ENCODE measurements at places on chromosomes 6 and 20. TPM values are rescaled to one million over a fixed set of nuclear protein-coding genes. Genes with fewer than 3 reads are reported as not detected.

DTD1 gene
- 49.4 TPM for total RNA-seq

TOP1 gene
- 79.7 TPM for total RNA-seq

CCN6 gene
- 0.60 TPM for total RNA-seq

SAPCD1 gene
- total RNA-seq: 4.2 TPM

TRIM15 gene
- not detected for total RNA-seq

RSPH9 gene
- 9.7 TPM for total RNA-seq

DNA sequence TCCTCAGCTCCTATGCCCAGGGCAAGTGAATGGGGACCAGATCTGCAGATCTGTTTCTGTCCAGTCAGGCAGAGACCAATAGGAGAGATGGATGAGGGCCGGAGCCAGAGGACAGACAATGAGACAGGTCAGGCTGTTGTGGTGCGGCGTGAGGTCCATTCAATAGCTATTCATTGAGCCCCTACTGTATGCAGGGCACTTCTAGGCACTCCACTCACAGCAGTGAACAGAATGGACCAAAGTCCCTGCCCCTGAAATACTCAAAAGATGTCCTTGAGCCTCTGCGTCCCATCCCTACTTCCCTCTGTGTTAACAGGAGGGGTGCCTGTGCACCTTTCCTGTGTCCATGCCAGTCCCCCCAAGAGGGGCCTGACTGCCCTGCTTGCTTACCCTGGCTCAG lies 8.5 kb upstream of the TULP1 start:
- no peak for ATAC-seq

GRCh38 chr6:117352466-117353081 lies 73.2 kb downstream of the ROS1 start:
- ATAC-seq: no peak

GRCh38 chr6:106161311-106161874 lies 75.3 kb downstream of the PRDM1 start:
- no peak for ATAC-seq

DNA sequence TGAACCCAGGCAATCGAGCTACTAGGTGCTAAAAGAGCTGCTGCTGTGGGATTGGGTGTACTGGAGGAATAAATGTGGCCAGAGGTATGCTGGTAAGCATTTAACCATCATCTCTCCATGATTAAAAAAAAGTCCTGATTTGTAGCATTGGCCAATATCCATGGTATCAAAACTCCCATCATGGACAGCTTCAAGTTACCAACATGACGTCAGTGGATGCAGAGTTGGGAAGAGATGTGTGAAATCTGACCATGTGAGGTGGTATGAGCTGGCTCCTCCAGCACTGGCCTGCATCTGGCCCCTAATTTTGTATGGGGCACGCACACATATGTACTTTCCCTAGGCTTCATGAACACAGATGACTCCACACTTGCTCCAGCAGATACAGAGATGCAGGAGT lies 11.7 kb downstream of the BPIFB4 start:
- ATAC-seq: no peak

DNA sequence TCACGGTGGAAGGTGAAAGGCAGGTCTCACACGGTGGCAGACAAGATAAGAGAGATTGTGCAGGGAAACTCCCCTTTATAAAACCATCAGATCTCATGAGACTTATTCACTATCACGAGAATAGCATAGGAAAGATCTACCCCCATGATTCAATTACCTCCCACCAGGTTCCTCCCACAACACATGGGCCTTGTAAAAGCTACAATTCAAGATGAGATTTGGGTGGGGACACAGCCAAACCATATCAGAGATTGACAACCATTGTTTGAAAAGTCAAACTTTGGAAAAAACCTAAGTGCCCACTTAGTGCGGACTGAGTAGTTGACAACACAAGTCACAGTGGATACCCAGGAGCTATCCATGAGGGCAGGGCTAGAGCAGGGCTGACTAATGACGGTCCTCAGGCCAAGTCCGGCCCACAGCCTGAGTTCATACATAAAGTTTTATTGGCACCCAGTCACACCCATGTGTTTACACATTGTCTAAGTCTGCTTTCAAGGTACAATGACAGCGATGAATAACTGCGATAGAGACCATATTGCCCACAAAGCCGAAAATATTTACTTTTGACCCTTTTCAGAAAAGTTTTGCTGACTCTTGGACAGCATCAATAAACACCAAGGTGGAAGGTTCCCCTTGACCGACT lies 33.8 kb upstream of the PMEPA1 start:
- no peak for ATAC-seq

DNA sequence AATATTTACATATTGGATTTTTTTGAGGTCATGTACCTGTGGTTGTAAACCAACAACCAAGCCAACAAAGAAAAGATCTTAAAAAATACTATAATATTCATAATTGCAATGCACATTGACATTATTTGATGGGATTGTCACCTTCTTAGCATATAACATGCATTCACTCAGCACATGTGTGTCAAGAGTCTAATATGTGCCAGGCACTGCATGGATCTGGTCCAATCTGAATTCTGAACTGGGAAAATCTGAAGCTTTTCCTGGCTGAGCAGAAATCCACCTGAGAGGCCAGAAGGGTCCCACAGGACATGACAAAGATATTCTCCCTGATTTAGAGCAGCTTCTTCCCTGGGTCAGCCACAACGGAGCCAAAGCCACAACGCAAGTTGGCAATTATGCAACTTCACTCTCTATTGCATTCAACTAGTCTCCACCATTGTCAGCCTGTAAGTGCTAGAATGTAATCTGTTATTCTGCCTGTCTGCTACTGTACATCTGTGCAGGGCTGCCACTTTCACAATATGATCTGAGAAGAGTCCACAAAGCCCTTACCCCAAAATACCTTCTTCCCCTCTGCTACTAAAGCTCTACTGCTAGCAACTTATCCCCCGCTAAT lies 17.0 kb upstream of the DDO start:
- ATAC-seq: no peak

GRCh38 chr6:112311950-112312547 lies 35.1 kb upstream of the RFPL4B start:
- ATAC-seq: no peak

DNA sequence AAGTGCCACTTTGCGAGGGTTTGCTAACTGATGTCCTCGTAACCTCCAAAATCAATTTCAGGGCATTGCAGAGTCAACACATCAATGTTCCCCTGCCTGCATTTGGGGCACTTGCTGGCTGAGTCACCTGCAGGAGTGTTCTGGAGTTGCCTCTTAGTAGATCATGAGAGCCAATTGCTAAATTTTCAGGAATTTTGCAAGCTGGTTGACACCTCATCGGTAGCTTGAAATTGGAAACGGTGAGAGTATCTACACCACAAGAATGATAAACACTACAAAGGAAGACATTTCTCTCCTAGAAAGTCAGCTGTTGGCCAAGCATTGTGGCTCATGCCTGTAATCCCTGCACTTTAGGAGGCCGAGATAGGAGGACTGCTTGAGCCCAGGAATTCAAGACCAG lies 10.8 kb upstream of the BFSP1 start:
- ATAC-seq: no peak

GRCh38 chr6:3456898-3457709 lies at the start of gene SLC22A23:
Gene SLC22A23 (minus strand): TSS chr6:3457050. CDS start chr6:3456559, 491 bp downstream.
- peak; percentile 62 for ATAC-seq

DNA sequence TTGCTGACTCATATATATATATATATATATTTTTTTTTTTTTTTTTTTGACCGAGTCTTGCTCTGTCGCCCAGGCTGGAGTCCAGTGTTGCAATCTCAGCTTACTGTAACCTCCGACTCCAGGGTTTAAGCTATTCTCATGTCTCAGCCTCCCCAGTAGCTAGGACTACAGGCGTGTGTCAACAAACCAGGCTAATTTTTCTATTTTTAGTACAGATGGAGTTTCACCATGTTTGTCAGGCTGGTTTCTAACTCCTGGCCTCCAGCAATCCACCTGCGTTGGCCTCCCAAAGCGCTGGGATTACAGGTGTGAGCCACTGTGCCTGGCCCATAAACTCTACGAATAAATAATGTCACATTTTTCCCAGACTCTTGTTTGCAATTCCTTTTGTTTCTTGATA lies 4.8 kb downstream of the LRP11 start:
- no peak for ATAC-seq

DNA sequence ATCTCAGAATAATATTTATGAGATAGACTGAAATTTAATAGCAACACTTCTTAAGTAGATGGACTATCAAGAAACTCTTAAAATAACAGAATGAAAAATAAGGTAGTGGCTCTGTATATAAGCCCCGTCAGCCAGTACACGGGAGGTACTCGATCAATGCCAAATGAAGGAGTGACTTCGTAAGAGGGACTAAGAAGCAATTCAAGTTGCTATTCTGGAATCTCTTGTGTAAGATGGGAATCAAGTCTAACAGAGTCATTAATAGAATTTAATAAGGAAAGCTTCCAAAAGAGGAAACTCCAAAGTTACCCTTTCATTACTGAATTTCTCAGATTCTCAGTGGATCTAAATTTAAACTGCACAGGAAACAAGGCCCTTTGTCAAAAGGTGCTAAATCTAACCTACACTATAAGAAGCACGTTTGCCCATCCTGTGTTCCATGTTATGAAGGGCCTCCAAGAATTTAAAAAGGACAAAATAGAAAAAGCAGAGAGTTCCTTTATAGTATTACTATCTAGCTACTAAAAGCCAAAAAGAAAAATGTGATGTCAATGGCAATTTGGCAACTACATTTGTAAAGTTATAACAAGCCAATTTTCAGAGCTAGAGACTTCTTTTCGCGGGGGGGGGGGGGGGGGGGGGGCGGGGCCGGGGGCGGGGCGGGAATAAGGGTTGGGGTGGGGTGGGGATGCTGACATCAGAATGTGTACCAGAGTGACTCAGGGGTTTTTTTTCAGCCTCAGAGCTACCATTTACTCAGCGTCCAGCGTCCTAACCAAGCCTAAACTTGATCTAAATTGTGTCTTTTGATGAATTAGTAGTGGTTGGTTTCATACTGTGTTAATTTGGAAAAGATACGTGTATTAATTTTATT lies 200.6 kb downstream of the GMPR start:
- ATAC-seq: peak; percentile 32

- ATAC-seq: no peak
Observed at GRCh38 chr6:15927531-15928225, 201.2 kb upstream of the MYLIP start.

DNA sequence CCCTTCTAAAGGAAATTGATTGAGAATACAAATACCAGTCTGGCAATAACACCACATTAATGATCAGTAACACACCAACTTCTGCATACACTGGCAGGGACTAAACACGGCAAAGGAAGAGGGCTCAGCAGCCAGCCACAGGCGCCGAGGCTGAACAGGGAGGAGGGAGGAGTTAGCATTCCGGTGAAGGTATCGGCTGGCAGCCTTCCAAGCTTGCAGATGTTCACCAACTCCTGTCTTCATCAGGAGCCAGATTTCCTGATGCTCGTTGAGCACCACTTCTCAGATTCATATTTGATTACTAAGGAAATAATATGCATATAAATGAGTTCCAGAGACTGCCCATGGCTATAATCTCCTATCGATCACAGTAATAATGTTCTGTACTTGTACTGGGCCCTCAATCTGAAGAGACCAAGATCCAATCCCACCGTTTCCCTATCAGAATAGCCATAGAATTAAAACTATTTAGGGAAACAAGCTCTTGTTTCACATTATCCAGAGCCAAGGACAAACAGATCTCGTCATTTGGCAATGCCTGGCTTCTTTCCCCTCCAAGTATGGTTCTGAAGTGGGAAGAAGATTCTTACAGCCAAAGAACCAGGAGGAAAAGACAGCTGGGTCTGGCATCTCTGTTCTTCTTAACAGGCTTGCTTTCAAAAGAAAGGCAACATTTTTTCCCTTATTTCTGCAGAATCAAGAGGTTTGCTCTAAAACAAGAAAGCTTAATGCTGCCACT lies 42.2 kb downstream of the GFOD1 start:
- peak; percentile 83 for ATAC-seq

- ATAC-seq: no peak
Observed at GRCh38 chr6:117317261-117317660, 51.9 kb downstream of the VGLL2 start.

DNA sequence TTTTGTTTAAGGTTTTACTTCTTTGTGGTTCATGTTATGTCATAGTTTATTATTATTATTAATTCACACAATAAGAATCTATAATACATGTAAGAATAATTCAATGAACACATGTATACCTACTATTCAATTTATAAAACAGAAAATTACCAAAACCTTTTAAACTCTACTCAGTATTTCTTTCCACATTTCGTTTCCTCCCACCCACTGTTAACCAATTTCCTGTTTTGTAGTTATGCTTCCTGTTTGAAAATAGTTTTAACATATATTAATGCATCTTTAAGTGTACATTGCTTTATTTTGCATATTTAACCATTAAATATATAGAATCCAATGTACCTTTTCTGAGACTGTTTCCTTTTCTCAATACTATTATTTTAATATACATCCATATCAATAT lies 397.9 kb upstream of the SPTLC3 start:
- ATAC-seq: no peak

- ATAC-seq: no peak
Observed at GRCh38 chr6:16540804-16541752, 220.2 kb downstream of the ATXN1 start.

DNA sequence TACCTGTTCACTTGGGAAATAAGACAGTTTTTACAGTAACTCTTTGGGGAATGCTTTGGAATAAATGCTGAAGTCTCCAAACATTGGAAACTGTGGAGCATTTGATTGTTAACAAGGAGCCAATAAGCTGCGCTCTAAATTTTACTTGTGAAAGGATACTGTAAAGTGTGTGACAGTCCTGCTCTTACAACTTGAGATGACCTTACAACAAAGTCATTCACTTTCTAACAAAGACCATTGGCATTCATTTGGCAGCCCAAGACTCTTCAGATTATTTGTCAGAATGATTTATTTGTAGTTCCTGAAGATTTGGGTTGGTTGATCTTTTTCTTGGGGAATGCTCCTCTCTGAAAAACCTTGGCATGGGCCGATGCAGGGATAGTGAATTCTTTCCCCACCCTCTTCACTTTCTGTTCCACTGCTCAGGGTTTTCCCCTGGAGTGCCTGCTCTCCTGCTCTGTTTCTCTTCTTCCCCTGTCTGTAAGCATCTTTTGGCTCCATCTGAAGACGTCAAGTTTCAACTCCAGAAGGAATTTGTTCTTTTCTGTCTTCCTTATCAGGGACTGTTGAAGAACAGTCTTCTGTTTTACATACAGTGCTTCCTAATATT lies 116.4 kb downstream of the AKAP7 start:
- no peak for ATAC-seq

GRCh38 chr20:51532577-51533191 lies 9.8 kb downstream of the NFATC2 start:
- ATAC-seq: no peak

DNA sequence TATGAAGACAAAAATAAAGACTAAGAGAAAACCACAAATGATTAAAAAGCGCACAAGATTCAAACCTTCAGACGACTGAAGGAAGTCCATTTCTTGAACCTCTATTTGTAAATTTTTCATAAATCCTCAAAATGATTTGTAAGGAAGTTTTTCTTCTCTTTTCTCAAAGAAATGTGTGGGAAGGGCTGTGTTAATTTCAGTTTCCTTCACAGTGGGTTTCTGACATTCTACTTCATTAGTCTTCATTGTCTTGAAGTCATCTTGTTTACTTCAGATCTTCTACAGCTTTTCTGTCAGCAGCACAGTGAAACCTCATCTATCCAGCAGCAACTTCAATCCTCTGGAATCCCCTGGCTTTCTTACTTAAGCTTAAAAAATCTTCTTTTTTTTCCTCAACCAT lies 87.6 kb upstream of the MYLIP start:
- ATAC-seq: no peak

Measured in motor neuron (in vitro differentiated cells).